DND-41 (cell line): ENCODE measurements at places on chromosomes 12 and 14.

GRCh38 chr14:61774861-61775260, 12.6 kb downstream of the SNAPC1 start:
- DNase-seq, result no peak
- no peak overlapping the region for H3K4me3 ChIP-seq
- peaks cover 10% of the 10 kb centered on the region for H3K4me1 ChIP-seq
- H3K27me3 ChIP-seq, result no peaks in the 10 kb centered on the region
- H3K27ac ChIP-seq, result no peak overlapping the region
- H3K36me3 ChIP-seq, result peaks cover 69% of the 10 kb centered on the region

DNA sequence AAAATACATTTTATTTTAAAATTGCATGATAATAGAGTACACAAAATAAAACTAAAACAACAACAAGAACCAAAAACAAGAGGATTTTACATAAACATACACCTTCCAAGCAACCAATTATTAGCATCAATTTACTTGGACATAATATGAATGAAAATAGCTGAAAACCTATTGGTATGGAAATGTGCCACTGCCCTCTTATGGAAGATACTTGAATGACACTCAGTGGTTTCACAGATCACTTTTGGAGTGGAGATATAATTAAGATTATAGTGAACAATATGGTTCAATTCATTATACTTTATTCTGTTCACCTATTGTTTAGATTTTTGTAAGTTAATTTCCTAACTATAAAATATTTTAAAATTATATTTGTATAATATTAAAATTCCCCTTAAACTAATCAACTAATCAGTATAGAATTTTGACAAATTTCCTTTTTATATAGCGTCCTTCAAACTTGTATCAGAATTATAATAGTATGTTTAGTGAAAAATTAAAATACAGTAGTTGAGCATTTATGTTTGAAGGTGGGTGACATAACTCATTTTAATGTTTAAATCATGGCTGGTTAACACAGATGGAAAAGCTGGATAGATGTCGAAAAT, 70.1 kb downstream of the SLC6A15 start:
- no peaks in the 10 kb centered on the region for H3K27me3 ChIP-seq
- H3K4me3 ChIP-seq, result no peak overlapping the region

DNA sequence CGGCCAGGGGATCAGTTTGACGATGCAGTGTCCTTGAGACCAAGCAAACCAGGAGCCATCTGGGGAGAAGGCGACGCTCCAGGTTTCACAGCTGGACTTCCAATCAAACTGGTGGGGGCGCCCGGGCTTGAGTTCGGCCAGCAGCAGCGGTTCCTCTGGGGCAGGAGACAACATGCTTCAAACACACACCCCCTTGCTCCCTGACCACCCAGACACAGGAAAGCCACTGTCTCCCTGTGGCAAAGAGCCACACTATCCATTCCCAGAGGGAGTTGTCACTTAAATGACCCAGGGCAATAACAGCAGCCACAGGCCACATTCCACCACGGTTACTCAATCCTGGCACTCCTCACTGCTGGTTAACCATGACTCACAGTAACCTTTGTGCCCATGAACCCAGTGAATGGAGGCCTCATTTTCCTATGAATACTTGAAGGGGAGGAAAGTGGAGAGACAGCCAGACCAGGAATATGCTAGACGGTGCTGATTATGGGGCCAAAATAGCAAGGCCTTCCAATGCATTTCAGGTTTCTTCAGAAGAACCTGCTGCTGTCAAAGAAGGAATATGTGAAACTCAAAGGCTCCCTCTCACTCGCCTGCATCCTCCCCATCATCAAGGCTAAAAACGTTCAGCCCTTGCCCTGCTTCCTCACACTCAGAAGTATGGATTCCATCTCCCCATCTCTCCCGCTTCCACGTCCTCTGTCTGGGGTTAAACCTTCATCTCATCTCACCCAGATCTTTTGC, 8.5 kb downstream of the WSB2 start:
- H3K36me3 ChIP-seq, result peaks cover 16% of the 10 kb centered on the region
- H3K27me3 ChIP-seq, result no peaks in the 10 kb centered on the region
- DNase-seq, result no peak
- no peak overlapping the region for H3K4me3 ChIP-seq
- no peak overlapping the region for H3K27ac ChIP-seq

GRCh38 chr14:90567991-90568390, 171.2 kb downstream of the CALM1 start:
- no peak overlapping the region for H3K27ac ChIP-seq
- no peaks in the 10 kb centered on the region for H3K27me3 ChIP-seq
- no peaks in the 10 kb centered on the region for H3K36me3 ChIP-seq
- DNase-seq, result no peak

- no peak for DNase-seq
- H3K4me3 ChIP-seq, result no peak overlapping the region
- H3K4me1 ChIP-seq, result no peaks in the 10 kb centered on the region
- no peaks in the 10 kb centered on the region for H3K27me3 ChIP-seq
- H3K36me3 ChIP-seq, result peaks cover 80% of the 10 kb centered on the region
These were observed 44.3 kb downstream of the RNF34 start for GRCh38 chr12:121443911-121444841.

DNA sequence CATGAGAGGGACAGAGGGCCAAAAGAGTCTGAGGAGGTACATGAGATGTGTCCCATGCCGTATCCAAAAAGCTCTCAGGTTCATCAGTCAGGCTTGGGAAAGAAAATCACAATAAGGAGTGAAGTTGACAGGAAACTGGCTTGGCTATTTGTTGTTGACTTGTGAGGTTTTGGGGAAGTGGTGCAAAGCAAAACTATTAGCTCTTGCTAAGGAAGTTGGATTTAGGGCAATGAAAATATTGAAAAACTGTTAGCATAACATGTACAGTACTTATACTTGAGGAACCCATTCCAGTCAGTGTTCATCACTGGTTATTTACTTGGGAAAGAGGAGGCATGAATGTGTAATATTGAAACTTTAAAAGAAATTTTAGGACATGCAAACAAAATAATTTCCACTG, 145.9 kb downstream of the DUSP6 start:
- peaks cover 32% of the 10 kb centered on the region for H3K4me1 ChIP-seq
- H3K27me3 ChIP-seq, result no peaks in the 10 kb centered on the region
- H3K36me3 ChIP-seq, result no peaks in the 10 kb centered on the region
- H3K27ac ChIP-seq, result peak overlapping the region; percentile 39; the same call in 1 of the 2 replicates
- H3K4me3 ChIP-seq, result no peak overlapping the region

DNA sequence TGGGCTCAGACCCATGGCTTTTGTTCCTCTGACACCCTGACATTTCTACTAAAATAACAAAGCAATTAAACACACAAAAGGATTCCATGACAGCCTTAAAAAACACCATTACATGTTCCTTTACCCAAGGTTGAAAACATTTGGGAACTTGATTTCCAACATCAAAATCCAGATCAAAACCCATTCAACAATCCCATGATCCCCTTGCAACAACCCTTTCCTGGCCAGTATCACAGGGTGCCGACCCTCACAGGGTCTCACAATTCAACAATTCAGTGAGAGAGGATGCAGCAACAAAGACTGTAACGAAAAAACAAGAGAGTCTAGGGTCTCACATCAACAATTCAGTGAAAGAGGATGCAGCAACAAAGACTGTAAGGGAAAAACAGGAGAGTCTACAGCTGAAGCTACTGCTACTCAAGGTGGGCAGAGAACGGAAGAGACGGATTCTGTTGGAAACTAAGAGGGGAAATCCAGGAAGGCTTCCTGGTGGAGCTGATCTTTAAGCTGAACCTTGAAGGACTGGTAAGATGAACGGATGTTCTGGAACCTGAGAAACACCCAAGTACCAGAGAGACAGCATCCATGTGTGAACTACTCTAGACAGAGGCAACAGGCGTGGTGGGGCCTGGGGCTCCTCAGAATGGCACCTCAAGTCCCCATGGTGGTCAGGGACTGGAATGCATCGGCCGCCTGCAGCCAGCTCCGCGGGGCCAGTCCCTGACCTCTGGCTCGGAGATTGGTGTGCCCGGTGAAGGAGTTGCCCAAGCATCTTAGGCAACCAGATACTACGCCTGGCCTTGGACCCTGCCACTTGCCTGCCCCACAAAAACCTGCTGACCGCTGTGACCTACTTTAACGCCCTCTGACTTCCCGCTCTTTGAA, 22.7 kb upstream of the ZFP36L1 start:
- peak overlapping the region; percentile 60 for H3K4me3 ChIP-seq
- no peaks in the 10 kb centered on the region for H3K36me3 ChIP-seq
- peak overlapping the region; percentile 91 for H3K27ac ChIP-seq
- H3K4me1 ChIP-seq, result peaks cover 40% of the 10 kb centered on the region

DNA sequence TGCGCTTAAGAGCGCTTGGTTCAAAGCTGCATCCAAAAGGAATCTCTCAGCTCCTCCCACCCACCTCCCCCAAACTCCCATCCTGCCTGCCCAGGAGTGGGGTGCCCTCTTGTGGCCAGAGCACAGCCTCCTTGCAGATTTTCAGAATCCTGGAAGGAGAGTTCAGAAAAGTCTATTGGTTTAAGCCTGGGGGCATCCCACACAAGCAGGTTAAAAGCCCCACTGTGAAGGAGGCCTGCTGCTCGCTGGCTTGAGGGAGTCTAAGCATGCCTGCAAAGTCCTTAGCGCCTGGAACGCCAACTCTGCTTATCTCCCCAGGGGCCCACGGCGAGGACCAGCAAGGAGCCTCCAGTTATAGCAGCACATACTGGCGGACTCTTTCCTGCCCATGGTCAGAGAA, 297.1 kb downstream of the KSR2 start:
- H3K4me1 ChIP-seq, result no peaks in the 10 kb centered on the region
- peak; percentile 34 for DNase-seq
- H3K4me3 ChIP-seq, result no peak overlapping the region
- H3K36me3 ChIP-seq, result no peaks in the 10 kb centered on the region
- H3K27ac ChIP-seq, result no peak overlapping the region

GRCh38 chr12:26786865-26787514, 46.0 kb downstream of the ITPR2 start:
- no peak overlapping the region for H3K27ac ChIP-seq
- H3K27me3 ChIP-seq, result no peaks in the 10 kb centered on the region
- no peak for DNase-seq
- no peak overlapping the region for H3K4me3 ChIP-seq
- peaks cover 43% of the 10 kb centered on the region for H3K36me3 ChIP-seq

DNA sequence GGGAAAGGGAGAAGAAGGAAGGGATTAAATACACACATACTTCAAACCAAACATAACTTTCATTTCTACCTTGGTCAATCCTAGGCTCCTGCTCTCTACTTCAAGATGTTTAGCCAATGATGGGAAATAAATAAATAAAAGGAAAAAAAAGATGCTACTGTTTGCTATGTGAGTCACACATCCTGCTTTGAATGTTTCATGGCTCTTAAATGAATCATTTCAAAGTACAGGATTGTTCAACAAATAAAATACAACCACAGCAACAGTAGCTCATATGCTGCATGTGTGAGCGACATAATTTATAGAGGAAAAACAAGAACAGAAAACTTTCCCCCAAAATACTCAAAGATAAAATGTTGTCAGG, 54.3 kb upstream of the NPFF start:
- H3K27ac ChIP-seq, result no peak overlapping the region
- no peak overlapping the region for H3K4me3 ChIP-seq
- no peaks in the 10 kb centered on the region for H3K27me3 ChIP-seq
- H3K36me3 ChIP-seq, result no peaks in the 10 kb centered on the region
- no peak for DNase-seq

GRCh38 chr14:53338192-53338591, 185.1 kb upstream of the DDHD1 start:
- no peak overlapping the region for H3K4me3 ChIP-seq
- no peak for DNase-seq

DNA sequence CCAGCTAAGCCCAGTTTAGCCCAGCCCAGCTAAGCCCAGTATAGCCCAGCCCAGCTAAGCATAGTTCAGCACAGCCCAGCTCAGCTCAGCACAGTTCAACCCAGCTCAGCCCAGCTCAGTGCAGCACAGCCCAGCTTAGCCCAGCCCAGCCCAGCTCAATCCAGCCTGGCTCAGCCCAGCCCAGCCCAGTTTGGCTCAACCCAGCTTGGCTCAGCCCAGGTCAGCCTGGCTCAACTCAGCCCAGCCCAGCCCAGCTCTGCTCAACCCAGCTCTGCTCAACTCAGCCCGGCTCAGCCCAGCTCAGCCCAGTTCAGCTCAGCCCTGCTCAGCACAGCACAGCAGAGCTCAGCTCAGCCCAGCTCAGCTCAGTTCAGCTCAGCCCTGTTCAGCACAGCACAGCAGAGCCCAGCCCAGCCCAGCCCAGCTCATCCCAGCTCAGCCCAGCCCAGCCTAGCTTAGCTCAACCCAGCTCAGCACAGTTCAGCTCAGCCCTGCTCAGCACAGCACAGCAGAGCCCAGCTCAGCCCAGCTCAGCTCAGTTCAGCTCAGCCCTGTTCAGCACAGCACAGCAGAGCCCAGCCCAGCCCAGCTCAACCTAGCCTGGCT, 330.9 kb downstream of the TMEM121 start:
- peaks cover 22% of the 10 kb centered on the region for H3K4me1 ChIP-seq
- H3K27ac ChIP-seq, result no peak overlapping the region
- no peaks in the 10 kb centered on the region for H3K27me3 ChIP-seq
- H3K4me3 ChIP-seq, result no peak overlapping the region
- peak; percentile 6 for DNase-seq
- H3K36me3 ChIP-seq, result no peaks in the 10 kb centered on the region

- peaks cover 6% of the 10 kb centered on the region for H3K27me3 ChIP-seq
- no peak overlapping the region for H3K4me3 ChIP-seq
- no peak overlapping the region for H3K27ac ChIP-seq
- H3K36me3 ChIP-seq, result no peaks in the 10 kb centered on the region
- DNase-seq, result no peak
- H3K4me1 ChIP-seq, result no peaks in the 10 kb centered on the region
These were observed 310.6 kb downstream of the NPAS3 start for GRCh38 chr14:33249233-33249820.

DNA sequence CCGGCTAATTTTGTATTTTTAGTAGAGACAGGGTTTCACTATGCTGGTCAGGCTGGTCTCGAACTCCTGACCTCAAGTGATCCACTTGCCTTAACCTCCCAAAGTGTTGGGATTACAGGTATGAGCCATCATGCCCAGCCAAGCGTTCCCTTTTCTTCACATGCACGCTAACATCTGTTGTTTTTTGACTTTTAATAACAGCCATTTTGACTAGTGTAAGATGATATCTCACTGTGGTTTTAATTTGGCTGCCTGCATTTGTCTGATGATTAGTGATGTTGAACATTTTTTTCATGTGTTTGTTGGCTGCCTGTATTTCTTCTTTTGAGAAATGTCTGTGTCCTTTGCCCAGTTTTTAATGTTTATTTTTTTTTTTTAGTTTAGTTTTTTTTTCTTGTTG, 10.2 kb upstream of the YARS2 start:
- H3K36me3 ChIP-seq, result no peaks in the 10 kb centered on the region
- no peak for DNase-seq
- no peaks in the 10 kb centered on the region for H3K4me1 ChIP-seq
- no peaks in the 10 kb centered on the region for H3K27me3 ChIP-seq
- no peak overlapping the region for H3K4me3 ChIP-seq

GRCh38 chr12:12548713-12549112, 13.9 kb downstream of the DUSP16 start:
- no peak for DNase-seq
- peaks cover 13% of the 10 kb centered on the region for H3K27me3 ChIP-seq
- H3K36me3 ChIP-seq, result no peaks in the 10 kb centered on the region
- no peak overlapping the region for H3K4me3 ChIP-seq
